ENCODE measurements at places on chromosomes 4 and X.

- no peak for DNase-seq
Observed at GRCh38 chrX:151878574-151878973, 34.1 kb upstream of the MAGEA4 start.

- no peak for DNase-seq
Observed at GRCh38 chr4:144421839-144422565, 224.0 kb upstream of the HHIP start.

DNA sequence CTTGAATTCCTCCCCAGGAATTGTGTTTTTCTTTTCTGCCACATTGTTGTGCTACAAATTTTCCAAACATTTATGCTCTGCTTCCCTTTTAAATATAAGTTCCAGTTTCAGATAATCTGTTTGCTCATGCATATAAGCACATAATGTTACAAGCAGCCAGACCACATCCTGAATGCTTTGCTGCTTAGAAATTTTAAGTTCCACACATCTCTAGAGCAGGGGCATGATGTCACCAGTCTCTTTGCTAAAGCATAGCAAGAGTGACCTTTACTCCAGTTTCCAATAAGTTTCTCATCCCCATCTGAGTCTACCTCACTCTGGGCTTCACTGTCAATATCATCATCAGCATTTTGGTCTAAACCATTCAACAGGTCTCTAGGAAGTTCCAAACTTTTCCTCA, 932.5 kb downstream of the SH3BGRL start:
- no peak for DNase-seq

DNA sequence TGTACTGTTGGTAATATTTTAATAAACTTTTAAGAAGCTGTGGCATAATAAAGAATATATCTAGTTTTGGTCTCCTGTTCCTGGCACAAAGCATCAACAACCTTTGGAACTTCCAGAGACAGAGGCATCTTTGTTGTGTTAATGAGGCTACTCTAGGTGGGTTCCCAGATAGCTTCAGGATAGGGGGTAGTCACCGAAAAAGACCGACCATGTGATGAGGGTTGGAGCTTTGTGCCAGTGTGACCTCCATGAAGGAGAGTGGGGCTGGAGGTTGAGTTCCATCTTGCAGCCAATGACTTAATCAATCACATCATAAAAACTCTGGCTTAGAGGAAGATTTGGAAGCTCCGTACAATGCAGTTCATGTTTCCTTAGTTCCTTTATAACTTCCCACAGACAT, 9.9 kb downstream of the PPAT start:
- no peak for DNase-seq

GRCh38 chr4:136864604-136865185, 667.6 kb downstream of the PCDH18 start:
- DNase-seq = no peak

DNA sequence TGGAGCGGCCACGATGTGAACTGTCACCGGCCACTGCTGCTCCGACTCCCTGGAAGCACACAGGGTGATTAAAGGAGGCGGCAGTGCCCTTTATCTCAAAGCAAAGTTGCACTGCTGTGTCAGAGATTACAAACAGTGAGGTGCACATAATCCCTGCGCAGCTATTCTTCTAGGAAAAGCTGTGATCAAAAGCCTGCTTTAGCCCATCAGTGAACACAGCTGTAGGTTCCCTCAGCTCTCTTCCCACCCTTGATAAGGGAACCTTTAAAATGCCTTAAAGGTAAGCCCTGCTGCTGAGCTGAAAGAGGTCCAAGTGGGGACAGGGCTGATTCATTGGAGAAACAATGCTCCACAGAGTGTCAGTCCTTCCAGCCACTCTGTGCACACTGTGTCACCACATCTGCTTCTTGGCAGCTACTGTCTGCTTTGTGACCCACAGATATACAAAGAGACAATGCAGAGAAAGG, 127.6 kb downstream of the EIF4E start:
- DNase-seq = no peak

DNA sequence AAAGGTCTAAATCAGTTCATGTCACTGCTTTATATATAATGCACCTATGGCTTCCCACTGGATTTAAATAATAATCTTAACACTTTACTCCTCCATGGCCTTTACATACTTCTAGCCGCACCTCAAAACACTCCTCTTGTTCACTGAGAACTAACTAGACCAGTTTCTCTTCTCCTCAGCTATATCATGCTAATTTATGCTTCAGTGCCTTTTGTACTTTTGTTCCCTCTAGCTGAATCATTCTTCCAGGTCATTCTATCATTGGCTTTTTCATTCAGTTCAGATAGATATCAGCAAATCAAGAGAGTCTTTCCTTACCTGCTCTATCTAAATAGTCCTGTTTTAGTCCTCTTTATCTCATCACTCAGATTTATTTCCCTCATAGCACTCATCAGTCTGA, 64.2 kb downstream of the TET2 start:
- DNase-seq = no peak

GRCh38 chr4:52869196-52869595, 7.1 kb downstream of the RASL11B start:
- no peak for DNase-seq

DNA sequence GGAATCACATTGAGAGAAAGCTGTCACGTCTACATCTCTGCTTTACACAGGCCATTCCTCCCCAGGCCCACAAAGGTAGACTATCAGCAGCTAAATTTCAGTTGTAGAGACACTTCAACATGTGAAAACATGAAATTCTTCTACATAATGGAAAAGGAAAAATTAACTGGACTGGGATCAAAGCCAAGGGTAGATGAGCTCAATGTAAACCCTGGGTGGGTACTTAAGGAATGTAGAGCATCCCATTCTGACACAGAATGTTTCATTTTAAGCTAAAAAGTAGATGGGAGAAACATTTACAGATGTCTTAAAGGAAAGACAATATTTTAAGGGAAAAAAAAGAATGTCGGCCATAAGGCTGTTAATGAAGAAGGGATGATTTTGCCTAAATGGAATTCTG, 51.3 kb upstream of the NPNT start:
- DNase-seq = no peak

DNA sequence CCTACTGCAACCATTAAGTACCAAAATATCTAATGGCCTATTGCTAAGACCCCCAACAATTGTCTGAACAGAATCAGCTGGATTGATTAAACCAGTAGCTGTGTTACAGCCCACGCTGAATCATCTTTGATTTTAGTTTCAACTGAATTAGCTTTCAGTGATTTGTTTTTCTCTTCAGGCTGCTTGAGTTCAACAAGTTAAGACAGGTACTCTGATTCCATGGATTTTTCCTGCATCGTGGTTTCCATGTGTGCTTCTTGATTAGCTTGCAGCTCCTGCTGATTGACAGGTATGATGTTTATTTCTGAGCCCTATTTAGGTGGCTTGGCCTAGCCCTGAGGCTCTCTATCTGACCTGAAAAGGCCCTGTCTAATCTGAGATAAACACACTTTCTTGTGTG, 91.3 kb downstream of the GUCY2F start:
- DNase-seq = no peak

DNA sequence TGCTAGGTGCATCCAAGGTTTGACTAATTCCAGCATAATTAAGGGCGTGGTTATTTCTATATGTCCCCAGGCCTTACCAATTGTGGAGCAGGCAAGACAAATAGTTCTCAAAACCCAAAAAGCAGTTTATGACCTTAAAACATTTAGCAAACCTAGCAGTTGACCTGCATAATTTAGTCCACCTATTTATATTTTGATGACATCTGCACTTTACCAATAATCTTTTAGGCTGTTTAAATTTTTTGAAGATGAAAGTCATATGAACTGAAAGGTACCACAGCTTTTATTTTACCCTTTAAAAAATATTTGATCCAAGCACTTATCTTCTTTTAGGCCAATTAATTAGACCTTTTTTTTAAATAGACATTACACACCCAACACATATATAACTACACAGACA, 9.8 kb upstream of the ASIC5 start:
- no peak for DNase-seq

DNA sequence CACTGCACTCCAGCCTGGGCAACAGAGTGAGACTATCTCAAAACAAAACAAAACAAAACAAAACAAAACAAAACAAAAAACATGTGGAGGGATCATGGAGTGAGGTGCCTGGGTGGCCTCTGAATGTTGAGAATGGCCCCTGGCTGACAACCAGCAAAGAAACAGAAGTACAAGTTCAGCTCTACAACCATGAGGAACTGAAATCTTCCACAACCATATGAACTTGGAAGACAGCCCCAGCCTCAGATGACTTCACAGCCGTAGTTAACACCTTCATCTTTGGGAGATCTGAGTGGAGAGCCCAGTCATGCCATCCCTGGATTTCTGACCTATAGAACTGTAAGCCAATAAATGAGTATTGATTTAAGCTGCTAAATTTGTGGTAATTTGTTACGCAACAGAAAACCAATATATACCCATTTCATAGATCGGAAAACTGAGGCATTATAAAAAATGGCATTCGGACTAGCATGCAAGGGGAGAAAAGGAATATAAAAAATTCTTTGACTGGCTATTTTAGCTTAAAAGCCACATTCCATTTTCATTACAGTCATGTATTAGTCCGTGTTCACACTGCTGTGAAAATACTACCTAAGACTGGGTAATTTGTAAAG, 138.7 kb upstream of the RAPGEF2 start:
- DNase-seq = no peak

GRCh38 chr4:93157986-93158385, 670.6 kb upstream of the ATOH1 start:
- DNase-seq = no peak

DNA sequence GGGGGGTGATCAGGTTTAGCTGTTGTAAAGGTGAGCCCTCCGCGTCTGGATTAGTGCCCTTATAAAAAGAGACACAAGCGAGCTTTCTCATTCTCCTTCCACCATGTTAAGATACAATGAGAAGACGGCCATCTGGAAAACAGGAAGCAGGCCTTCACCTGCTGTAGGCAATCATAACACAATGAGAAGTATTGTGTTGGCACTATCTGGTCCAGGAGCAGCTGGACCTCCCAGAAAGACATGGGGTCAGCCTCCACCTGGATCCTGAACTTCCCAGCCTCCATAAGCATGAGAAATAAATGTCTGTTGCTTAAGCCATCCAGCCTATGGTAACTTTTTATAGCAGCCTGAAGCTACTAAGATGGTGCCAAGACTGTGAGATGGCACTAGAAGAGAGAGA, 8.6 kb upstream of the SMIM20 start:
- DNase-seq = no peak

DNA sequence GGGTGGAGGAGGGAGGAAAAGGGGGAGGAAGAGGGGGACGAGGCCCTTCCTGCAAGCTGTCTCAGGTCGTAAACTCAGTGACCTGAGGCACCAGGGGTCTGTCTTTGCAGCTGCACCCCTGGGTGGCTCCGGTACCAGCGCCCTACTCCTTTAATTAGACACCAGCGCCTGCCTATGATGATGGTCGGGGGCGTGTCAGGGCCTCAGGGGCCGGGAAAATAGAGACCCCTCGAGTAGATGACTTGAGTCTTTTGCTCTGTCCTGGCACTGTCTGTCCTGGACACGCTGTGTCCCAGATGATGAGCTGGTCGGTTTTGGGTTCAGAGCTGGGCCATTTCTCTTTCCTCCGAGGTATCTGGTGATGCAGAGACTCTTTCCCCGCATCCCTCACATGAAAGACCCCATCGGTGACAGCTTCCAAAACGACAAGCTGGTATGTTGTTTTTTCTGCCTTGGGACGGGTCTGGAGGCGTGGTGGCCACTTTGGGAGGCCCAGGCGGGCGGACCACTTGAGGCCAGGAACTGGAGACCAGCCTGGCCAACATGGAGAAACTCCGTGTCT, 11.2 kb downstream of the SLC25A6 start:
- no peak for DNase-seq

DNA sequence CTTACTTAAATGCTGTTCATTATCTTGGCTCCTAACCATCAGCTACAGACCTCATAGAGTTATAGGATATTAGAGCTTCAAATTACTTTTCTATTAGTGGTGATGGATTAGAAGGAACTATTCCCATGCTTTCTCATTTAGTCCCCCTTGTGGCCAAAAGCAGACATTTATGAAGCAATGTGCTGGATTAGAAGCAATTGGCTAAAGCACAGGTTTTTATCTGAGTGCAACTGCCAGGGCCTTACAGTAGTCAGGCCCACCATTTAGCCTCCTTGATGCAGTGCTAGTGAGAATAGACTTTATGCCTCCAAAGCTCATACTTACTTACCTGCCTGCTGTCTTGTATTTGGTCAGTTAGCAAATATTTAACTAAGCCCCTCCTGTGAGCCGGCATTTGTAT, 93.0 kb downstream of the TSPAN7 start:
- no peak for DNase-seq

DNA sequence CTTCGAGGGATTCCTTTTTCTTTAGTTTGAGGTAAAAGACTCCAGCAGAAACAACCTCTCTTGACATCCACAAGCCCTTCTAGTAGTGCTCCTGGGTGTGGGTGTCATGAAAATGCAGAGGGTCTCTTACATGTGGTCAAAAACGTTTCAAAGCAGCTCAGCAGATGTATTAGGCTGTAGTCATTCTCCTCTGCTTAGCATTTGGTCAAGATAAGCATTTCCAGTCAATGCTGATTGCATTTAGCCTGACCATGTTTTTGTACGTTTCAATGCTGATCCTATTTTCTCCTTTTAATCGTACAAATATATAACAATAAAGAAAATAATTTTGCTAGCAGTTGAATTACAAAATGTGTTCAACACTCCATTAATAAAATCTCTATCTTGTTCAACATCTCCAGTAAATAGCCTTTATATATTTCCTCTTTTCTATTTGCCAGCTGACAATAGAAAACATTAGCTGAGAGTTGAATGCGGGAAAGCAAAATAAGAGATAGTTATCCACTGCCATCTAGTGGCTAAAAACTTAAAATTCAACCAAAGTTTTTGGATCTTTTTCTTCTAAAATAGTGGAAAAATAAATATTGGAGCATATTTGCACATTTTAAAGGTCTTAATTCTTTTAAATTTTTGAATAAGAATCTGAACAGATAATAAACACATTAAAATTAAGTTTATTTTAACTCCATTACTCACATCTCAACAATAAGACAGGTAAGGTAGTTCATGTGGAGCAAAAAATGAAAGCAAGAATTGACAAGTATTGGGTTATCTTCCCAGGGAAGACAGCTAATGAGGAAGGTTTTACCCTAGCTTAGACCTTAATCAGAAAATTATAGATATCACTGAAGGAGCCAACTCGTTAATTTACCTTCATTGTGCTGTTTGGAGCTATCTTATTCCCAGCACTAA, 15.2 kb upstream of the PACRGL start:
- no peak for DNase-seq

DNA sequence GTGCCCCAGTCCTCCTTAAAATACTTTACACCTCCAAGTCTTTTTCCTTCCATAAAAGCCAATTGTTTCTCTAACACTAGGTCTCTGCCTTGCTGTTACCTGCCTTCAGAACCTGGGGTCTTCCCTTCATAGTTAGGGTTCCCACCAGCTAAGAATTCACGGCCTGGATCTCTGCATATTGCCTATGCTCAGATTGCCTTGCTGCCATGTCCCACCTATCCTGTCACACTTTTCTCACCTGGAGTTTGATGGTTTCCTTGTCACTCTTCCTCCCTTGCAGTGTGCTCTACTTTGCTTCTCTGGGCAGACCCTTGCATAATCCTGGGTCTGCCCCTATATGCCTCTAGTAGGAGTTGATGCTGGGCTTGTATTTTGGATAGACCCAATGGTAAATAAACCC, 36.6 kb upstream of the TMPRSS11E start:
- DNase-seq = no peak

- no peak for DNase-seq
Observed at GRCh38 chr4:99394896-99395295, 40.2 kb downstream of the ADH7 start.
